Adipocyte (in vitro differentiated cells): ENCODE measurements at places on chromosomes 4 and X.

DNA sequence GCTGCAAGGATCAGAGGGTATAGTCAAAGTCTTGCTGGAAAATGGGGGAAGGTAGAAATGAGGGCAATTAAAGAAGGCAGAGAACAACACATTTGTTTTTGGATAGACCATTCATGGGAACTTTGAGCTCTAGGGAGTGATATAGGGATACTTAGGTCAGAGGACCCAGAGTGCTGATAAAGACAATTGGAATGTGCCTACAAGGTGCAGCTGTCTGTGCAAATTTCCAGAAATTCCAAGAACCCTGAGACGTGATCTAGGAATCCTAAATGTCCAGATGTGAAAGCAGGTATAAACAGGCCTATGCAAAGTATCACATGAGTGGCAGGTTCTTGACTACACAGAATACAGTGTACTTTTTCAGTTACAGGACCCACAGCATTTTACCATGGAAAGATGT lies 24.2 kb downstream of the FNIP2 start:
- no peak for DNase-seq

- no peak for DNase-seq
Measured at GRCh38 chrX:147848543-147849443, 62.9 kb upstream of the FMR1 start.

GRCh38 chrX:14758029-14758491 lies 114.8 kb downstream of the FANCB start:
- DNase-seq = no peak

GRCh38 chrX:10496345-10496965 lies 123.9 kb downstream of the MID1 start:
- DNase-seq = peak; percentile 69

GRCh38 chr4:40325406-40326019 lies 9.6 kb upstream of the CHRNA9 start:
- peak; percentile 81 for DNase-seq

DNA sequence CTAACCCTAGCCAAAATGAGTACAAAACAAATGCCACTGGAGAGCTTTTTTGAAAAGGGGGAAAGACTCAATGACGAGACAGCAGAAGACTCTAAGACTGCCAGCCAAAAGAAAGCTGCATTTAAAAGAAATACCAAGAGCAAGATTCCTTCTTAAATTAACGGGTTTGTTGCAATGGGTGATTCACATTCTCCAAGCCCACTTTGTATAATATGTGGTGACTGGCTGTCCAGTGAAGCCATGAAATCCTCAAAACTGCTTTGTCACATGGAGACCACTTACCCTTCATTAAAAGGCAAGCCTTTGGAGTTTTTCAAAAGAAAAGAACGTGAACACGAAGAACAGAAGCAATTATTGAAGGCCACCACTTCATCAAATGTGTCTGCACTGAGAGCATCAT lies 68.2 kb downstream of the MRPL1 start:
- no peak for DNase-seq

DNA sequence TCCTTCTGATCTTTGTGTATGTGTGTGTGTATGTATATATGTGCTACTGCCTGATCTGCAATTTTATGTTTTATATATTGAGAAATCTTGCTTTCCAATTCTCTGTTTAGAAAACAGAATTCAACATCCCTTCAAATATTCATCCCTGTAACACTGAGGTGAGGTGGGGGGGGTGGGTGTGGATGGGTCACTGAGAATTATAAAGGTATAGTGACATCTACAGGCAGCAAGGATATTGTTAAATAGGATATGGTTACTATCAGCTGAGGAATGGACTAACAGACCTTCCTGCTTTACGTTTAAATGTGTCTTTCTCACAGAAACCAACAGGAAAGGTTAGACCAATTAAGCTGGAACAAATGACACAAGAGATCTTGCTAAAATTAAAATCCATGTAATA lies 19.0 kb upstream of the MAGEB2 start:
- DNase-seq = peak; percentile 19

GRCh38 chr4:140211161-140211560 lies 57.2 kb upstream of the MAML3 start:
- DNase-seq = no peak

DNA sequence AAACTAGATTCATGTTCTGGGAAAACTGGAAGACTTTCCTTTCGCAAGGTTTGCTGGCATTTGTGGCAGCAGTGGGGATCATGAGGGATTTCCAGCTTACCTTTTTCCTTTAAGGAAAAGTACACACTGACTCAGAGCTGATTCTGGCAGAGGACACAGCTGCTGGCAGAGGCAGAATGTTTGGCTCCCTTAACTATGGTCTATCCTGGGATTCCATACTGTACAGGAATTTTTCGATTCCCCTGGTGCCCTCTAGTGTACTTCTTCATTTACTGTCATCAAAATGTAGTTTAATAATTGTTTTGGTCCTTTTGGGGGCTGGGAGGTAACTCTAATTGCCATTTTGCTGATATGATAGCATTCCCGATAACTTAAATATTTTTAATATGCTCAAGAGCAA lies 152.7 kb downstream of the GABRG1 start:
- DNase-seq = no peak

DNA sequence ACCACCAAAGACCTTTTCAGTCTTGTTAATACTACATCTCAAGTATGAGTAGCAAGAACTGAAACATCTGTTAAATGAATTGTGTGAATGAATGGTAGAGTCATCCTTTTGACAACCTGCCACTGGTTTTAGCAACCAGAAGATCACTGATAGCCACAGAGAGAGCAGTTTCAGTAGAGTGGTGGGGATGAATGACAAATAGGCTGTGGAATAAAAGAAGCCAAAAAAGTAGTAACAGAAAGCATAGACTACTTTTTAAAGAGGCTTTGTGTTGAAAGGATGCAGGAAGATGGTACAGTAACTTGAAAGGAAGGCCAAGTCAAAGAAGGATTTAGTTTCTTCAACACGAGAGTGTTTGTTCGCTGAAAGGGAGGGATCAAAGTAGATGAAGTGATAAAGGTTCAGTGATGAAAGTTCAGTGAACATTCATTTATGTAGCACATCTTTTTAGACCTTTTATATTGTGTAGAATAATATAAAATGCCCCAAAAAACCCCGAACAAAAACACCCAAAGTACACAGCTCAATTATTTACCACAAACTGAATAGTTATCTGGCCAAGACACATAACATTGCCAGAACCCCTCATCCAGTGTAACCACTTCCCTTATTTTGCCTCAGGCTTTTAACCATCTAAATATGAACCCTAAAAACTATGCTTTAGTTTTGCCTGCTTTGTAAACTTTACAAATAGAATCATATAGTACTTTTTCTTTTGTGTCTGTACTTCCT lies 40.1 kb upstream of the EIF1AX start:
- no peak for DNase-seq

DNA sequence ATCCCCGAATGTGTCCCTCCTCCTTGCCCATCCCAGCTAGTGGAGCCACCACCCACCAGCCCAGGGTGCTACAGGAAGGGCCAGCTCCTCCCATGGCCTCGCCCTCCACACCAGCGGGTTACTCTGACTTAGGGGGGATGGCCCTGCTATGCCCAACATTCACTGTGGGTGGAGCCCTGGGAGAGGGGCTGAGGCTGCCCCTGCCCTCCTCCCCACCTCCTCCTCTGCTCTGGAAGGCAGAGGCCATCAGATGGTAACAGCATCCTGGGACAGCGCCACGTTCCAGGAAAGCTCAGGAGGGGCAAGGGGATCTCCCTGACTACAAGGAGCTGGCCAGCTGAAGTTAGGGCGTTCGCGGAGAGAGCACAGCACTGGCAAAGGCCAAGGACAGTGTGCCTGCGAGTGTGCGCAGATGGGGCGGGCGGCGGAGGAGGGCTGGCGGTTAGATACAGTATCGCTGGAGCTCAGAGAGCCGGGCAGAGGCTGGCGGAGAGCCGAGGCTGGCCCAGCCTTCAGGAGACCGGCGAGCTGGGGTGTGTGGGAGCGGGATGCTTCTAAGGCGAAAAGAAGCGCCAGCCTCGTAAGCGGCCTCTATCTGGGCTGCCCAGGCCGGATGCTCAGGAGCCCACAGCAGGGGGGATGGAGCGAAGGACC lies 1.5 kb downstream of the JAKMIP1 start:
- no peak for DNase-seq

- DNase-seq = no peak
Measured at GRCh38 chr4:57710053-57710452, 599.9 kb upstream of the IGFBP7 start.

DNA sequence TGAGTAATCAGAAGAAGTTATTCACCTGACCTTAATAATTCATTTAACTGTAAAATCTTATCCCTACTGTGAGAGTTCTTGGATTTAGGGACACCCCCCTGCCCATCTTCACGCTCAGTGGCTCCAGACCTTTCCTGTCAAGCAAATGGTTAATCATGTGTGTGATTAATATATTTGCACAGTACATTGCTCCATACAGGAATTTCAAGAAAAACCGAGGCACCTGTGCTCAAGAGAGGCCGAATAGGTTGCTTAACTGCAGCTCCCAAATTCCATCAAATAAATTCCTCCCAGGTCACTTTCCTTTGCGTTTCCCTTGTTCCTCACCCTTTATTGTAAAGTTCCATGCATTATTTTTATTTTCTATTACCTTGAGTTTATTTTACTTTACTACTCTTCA lies 119.5 kb downstream of the STOX2 start:
- no peak for DNase-seq
